ENCODE measurements at places on chromosomes 2 and 18.

GRCh38 chr18:76866666-76867065 is 44.3 kb downstream of the ZNF236 start:
- DNase-seq, result no peak

DNA sequence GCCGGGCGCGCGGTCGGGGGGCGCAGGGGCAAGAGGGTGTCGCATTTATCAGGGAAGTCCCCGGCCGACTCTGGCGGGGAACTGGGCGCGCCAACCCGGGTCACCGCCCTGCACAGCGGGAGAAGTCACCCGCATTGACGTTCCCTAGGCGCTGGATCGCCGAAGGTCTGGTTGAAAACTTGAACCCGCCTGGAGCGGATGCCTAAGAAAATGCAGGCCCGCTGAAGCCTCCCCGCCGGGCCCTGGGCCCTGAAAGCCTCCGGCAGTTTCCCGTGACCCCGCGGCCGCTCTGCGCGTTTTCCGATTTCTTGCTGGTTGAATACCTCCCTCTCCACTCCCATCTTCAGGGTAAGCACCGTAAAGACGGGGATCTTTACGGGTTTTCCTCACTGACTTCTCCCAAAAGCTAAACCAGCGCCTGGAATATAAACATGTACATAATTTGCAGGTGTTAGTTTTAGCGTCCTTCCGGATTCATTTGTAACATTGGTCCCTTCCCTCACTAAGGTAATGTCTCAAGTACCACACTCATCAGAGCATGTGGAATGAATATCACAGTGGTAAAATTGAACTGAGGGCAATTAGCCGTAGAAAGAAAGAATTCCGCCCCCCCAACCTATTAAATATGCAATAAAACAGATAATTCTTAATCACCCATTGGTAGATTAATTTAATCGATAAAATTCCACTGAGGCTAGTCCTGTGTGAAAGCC is 675 bp upstream of the SPIRE1 start:
- DNase-seq, result no peak

DNA sequence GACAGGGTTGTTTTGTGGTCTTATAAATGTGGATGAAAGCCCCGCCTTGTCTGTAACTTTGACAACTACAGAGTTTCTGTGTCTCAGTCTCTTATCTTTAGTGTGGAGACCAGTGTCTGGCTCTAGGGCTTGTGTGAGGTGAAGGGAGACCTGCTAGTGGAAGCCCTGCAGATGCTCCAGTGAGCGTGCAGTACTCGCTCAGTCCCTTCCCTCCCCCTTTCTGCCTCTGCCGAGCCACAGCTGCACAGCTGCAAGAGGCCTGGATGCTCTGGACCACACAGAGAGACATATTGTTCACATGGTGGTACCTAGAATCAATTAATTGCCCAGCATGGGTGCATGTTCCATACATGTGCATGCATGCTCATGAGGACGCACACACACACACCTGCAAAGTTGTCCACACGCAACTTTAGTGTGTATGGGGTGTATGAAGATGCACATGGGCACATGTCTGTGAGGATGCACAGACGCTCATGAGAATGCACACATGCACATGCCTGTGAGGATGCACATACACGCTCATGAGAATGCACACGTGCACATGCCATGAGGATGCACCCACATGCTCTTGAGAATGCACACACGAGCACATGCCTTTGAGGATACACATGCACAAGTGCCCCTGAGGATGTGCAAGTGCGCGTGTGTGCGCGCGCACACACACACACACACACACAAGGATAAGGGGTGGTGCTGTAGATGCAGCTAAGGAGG is 282.1 kb upstream of the HS6ST1 start:
- DNase-seq, result no peak

GRCh38 chr2:196066291-196067087 is 2.1 kb downstream of the DNAH7 start:
- no peak for DNase-seq

- DNase-seq, result no peak
These were observed 52.7 kb downstream of the TMEM200C start for GRCh38 chr18:5842653-5843052.

GRCh38 chr2:172613615-172614231 is 57.8 kb downstream of the PDK1 start:
- DNase-seq, result no peak

DNA sequence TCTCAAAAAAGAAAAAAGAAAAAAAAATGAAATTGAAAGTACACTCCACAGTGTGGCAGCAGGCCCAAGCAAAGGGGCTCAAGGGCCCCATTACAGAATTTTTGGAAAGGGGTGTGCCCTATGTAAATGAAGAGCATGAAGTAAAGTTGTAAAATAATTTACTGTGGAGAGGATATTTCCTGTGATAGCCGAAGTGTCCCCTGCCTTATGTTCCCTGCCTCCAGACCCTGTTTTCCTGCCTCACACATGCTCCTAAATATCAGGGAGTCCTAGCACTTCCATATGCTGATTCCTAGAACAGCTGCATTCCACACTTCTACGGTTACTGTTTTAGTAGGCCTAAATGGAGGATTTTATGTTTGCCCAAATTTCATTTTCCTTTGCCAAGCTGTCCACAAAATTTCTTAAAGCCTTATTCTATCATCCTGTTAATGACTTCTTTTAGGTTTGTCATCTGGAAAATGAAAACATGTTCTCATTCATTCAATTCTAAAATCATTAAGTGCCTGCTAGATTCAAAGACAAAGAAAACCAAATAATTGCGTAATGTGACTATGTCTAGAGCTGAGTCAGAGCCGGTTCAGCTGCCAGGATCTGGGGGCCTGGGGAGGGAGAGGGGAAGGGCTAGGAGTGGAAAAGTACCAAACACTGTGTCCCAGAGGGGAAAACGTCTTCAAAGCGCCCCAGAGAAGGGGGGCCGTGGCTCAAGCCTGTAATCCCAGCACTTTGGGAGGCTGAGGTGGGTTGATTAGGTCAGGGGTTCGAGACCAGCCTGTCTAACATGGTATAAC is 25.9 kb upstream of the IMPA2 start:
- peak; percentile 20 for DNase-seq

DNA sequence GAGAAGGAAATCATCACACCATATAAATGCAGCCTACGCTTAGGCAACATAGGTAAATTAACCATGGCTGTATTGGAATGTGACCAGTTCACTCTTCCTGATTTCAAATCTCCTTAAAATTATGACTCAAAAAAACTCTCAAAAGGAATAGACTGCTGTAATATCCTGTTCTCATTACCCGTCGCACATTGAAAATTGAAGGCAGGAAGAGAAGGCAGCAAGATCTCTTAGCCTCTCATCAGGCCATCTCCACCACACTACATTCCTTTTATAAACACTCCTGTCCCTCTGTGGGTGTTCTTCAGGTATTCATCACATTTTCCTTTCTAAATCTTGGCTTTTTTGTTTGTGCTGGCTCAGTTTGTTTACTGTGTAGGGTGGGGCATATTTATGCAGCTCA is 83.2 kb downstream of the PPP1R1C start:
- DNase-seq, result no peak

GRCh38 chr2:1830936-1831619 is 86.8 kb upstream of the PXDN start:
- no peak for DNase-seq

- DNase-seq, result no peak
These were observed 38.7 kb upstream of the SLC1A4 start for GRCh38 chr2:64950226-64951160.

DNA sequence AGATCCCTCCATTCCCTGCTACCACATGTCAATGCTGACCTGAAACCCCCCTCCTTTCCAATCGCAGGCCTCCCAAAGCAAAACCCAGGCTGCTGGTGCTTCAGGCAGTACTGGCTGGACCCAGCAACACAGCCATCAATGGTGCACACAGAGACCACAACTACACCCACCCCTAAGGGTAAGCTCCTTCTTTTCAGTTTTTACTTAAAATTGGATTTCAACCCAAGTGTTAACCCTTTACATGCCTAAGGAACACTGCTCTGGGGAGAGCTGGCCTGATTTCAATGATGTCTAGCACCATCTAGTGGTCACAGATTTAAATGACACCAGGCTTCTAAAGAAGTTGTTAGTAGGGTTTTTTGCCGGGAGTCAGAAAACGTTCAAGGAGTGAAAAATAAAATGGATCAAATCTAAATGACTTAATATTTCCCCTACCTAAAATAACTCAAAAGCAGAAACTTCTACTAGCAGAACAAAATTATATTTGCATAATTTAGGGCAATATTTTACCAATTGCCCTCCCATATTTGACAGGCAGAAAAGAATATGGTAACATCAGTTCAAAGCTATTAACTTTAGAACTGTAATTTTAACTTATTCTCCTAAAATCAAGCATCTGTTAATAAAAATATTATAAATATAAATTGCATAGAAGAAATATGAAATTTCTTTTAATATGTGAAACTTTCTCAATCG is 24.6 kb downstream of the FECH start:
- no peak for DNase-seq

- no peak for DNase-seq
These were observed 243.3 kb upstream of the KCNJ3 start for GRCh38 chr2:154455166-154455565.

DNA sequence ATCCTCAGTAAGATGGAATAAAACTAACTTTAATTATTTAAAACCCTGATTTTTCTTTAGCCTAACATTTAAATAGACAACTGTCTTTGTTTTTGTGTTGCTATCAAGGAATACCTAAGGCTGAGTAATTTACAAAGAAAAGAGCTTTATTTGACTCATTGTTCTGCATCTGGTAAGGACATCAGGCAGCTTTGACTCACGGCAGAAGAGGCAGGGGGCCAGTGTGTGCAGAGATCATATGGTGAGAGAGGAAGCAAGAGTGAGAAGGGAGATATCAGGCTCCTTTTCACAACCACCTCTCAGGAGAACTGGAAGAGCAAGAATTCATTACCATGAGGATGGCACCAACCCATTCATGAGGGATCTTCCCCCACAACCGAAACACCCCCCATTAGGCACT is 64.6 kb upstream of the TFPI start:
- DNase-seq, result peak; percentile 7

DNA sequence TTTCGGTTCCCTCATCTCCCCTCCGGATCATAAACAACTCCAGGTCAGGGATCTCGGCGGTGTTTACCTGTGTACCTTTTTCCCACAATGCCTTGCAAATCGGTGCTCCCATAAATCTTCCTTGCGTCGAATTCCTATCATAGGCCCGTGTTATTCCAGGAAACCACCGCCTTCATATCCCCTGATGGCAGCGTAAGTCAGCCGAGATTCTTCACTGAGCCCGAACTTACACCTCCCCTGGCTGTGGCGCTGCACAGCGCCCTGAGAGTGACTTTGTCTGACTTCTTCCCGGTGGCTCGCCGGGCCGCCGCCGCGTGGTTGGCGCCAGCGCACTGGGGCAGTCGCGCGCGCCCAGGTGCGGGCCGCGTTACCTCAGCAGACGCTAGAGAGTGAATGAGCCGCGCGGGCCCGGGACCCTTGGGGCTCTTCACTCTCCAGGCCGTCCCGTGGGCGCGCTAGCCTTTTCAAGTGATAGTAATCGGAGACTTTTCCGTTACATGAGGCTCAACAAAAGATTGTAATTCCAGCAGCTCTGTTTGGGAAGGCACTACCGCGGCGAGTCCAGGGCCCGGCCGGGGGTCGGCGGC is 101.6 kb downstream of the SPTBN1 start:
- no peak for DNase-seq

DNA sequence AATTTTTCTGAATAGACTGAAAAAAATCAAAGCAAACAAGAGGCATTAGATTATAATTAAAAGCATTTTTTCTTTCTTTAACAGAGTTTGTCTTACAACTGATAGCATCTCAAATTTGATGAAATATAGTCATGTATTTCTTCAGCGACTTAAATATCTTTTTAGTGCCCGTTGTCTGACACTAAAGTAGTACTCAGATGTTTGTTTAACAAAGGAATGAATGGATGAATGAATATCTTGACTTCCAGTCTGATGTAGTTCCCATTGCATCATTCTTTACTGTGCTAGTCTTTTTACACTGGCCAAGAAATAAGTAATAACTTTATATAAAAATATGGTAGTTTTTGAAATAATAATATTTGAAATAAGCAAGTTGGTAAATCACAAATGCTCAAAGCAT is 111.1 kb downstream of the TTC27 start:
- DNase-seq, result no peak

- no peak for DNase-seq
These were observed 750 bp upstream of the RMP24 start for GRCh38 chr18:35971661-35972196.

DNA sequence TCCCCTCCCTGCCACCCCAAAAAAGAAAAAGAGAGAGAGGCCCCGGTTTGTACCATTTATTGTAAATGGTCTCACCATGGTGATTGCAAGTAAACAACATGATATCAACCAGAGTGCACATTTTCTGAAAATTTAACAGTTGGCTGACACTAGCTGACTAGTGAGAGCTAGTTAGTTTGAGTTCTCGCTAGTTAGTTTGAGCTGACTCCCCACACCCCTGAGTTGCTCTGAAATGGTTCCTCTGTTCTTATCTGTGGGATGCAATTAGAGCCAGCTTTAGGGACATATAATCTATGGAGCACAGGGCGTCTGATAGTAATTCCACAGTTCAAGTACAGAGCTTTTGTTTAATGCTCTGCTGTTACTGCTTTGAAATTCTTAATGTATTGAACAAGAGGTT is 13.1 kb downstream of the CASP10 start:
- DNase-seq, result no peak

- DNase-seq, result no peak
These were observed 240.8 kb downstream of the NEDD4L start for GRCh38 chr18:58284699-58285448.

DNA sequence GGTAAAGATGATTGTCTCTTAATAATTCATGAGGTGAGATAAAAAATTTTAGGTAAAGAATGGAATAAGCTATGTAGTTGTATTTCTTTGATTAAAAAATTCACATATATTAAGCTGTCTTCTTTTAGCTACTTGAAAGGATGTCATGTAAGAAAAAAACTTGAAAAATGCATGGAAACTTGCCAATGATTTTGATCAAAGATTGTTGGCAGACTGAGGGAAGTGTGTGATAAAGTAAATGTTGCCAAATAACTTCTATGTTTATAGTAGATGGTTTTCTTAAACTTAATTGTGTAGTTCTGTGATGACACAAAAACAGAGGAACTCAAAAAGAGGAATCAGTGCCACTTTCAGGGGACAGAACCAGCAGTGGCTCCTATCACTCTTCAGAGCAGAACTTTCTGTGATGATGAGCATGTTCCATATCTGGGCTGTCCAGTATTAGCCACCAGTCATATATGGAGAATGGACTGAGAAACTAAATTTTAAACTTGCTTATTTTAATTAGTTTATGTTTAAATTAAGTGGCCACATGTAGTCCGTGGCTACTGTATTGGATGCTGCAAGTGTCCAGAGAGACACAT is 51.9 kb upstream of the SLC38A11 start:
- DNase-seq, result no peak

DNA sequence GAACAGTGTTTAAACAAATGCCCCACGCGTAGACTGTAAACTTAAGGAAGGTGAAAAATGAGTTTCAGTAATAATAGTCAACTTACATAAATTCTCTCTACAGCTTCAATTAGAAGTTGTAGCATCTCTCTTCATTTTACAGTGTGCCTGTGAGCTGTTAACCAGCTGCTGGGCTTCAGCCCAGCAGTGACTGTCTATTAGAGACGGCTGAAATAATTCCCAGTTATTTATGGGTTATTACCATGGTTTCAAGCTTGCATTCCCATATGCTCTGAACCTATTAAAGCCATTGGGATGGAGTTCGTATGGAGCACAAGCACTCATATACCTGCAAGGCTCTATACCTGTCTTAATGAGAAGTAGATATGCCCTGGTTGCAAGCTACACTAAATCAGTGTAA is 501.1 kb downstream of the CNTNAP5 start:
- DNase-seq, result no peak
